Myometrial cell (primary cell): ENCODE measurements at places on chromosomes 6 and 20. TPM values are rescaled to one million over a fixed set of nuclear protein-coding genes. Genes with fewer than 3 reads are reported as not detected.

The BTBD3 gene
- 21.9 and 28.4 TPM in 2 replicates for total RNA-seq

The RSPO3 gene
- total RNA-seq = not detected in 2 replicates

The TREM1 gene
- total RNA-seq = not detected in 2 replicates

The PRPH2 gene
- total RNA-seq = 2.0 and 2.7 TPM in 2 replicates

The CLPSL1 gene
- not detected in 2 replicates for total RNA-seq

The PSORS1C2 gene
- total RNA-seq = not detected in 2 replicates

The PLEKHG1 gene
- 1.7 and 7.1 TPM in 2 replicates for total RNA-seq

The KIF25 gene
- 0.71 TPM in 1 of 2 replicates, not detected in the other for total RNA-seq

The RWDD2A gene
- total RNA-seq = 2.3 and 2.9 TPM in 2 replicates

The HLA-DQA2 gene
- not detected in 2 replicates for total RNA-seq

The SRSF12 gene
- total RNA-seq = not detected in 2 replicates

The ARMH2 gene
- not detected in 2 replicates for total RNA-seq

The PDE10A gene
- total RNA-seq = under 0.01 and 0.53 TPM in 2 replicates

The HSPA12B gene
- total RNA-seq = 0.18 TPM in 1 of 2 replicates, not detected in the other

The CENPW gene
- total RNA-seq = 8.6 and 11.7 TPM in 2 replicates

The SCRT2 gene
- total RNA-seq = not detected in 2 replicates

The C6orf141 gene
- total RNA-seq = 7.5 and 7.6 TPM in 2 replicates

The CPXM1 gene
- total RNA-seq = 6.4 and 10.1 TPM in 2 replicates

The TPBG gene
- 83.3 and 87.1 TPM in 2 replicates for total RNA-seq

The KIFC1 gene
- 29.8 and 33.4 TPM in 2 replicates for total RNA-seq

The LAMA2 gene
- total RNA-seq = 42.4 and 54.8 TPM in 2 replicates

The SMIM28 gene
- not detected in 2 replicates for total RNA-seq

The DYNLT2 gene
- 0.35 and 1.7 TPM in 2 replicates for total RNA-seq

The EFCAB8 gene
- total RNA-seq = not detected in 2 replicates

The FNDC1 gene
- total RNA-seq = not detected in 2 replicates

The YIPF3 gene
- 145 and 164 TPM in 2 replicates for total RNA-seq

The SLC22A3 gene
- total RNA-seq = not detected in 2 replicates

The CDSN gene
- total RNA-seq = not detected in 2 replicates

The SEL1L2 gene
- not detected in 2 replicates for total RNA-seq

The LTV1 gene
- total RNA-seq = 9.8 and 15.4 TPM in 2 replicates

The PACRG gene
- total RNA-seq = not detected in 2 replicates

The DLL1 gene
- total RNA-seq = under 0.01 TPM in 1 of 2 replicates, not detected in the other

The CCR6 gene
- total RNA-seq = not detected in 2 replicates

The MEI4 gene
- total RNA-seq = not detected in 2 replicates

The CYP39A1 gene
- 0.58 and 1.1 TPM in 2 replicates for total RNA-seq

The XRN2 gene
- total RNA-seq = 91.8 and 96.6 TPM in 2 replicates

The MOXD1 gene
- 24.2 and 31.2 TPM in 2 replicates for total RNA-seq

The ACTR5 gene
- 6.7 and 7.2 TPM in 2 replicates for total RNA-seq
